ENCODE measurements at places on chromosomes 6 and 20.
A peak's percentile ranks its signal among the peaks of the same experiment; 100 is the strongest.

DNA sequence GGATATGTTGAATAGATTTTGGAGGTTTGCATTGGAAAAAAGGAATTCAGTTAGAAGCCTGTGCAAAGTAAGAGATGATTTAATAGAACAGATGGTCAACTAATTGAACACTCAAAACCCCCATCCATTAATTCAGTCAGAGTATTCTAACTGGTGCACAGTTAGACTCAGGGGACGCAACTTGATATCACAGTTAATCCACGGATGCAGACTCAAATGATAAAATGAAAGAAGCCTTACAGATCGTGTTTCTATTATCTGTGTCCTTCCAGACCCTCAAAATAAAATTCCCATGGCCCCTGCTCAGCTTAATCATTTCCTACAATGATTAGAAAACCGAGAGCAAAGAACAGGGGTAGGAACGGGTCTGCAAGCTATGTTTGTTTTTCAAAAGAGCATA lies 45.4 kb upstream of the DTNBP1 start:
- no peak for DNase-seq

GRCh38 chr20:9021216-9021615 lies 47.7 kb upstream of the PLCB4 start:
- DNase-seq, result no peak

GRCh38 chr20:20702330-20703245 lies 9.9 kb downstream of the RALGAPA2 start:
- DNase-seq, result no peak

GRCh38 chr6:91106083-91106482 lies 519.2 kb upstream of the MAP3K7 start:
- no peak for DNase-seq

GRCh38 chr6:13113376-13113775 lies 215.0 kb downstream of the TBC1D7 start:
- DNase-seq, result no peak

DNA sequence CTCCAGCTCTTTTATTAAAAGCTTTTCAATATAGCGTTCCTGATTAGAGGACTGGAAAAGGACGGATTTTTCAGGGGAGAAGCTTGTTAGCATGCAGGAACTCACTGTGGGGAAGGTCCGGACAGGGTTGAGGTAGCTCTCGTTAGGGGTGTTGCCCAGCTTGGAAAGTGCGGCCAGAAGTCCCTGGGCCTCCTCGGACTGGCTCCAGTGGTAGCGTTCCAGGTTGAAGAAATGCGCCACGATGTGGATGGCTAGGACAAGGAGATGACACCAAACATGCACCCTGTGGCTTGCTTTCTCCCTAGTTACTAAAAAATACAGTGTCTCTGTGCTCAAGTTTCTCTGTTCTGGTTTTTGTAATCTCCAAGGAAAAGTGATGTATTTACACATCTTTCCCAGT lies 12.5 kb downstream of the NOX3 start:
- DNase-seq, result no peak

- no peak for DNase-seq
These were observed 73.6 kb upstream of the TRAF3IP2 start for GRCh38 chr6:111679126-111679858.

GRCh38 chr6:63572747-63573075 lies 431 bp downstream of the LOC128125822 start:
- peak; percentile 13 for DNase-seq

- no peak for DNase-seq
These were observed 56.8 kb downstream of the EIF2S2 start for GRCh38 chr20:34055290-34055689.

DNA sequence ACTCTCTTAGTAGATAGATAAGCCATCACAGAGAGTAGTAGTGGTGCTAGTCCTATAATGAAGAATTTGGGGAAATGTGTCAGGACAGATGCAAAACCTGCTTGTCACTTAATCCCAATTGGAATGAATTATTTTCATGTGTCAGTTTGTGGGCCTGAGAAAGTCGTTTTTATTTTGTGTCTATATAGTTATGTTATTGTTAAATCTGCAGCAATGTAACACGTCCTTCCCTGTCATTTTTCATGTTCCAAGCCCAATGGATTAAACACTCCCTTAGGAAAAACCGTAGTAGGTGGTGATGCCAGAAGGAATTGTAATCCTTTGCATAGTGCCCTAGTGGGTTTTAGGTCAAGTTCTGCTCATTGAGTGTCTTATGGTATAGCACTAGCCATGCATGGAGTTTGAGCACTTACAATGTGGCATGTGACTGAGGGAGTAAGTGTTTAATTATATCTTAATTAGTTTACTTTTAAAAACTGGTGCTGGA lies 105.9 kb upstream of the PRSS16 start:
- DNase-seq, result no peak

GRCh38 chr6:117265410-117266256 lies at the start of gene VGLL2:
Gene VGLL2, plus strand, starts transcription at chr6:117265558. Its CDS starts 206 bp downstream, at chr6:117265764.
- DNase-seq, result no peak

DNA sequence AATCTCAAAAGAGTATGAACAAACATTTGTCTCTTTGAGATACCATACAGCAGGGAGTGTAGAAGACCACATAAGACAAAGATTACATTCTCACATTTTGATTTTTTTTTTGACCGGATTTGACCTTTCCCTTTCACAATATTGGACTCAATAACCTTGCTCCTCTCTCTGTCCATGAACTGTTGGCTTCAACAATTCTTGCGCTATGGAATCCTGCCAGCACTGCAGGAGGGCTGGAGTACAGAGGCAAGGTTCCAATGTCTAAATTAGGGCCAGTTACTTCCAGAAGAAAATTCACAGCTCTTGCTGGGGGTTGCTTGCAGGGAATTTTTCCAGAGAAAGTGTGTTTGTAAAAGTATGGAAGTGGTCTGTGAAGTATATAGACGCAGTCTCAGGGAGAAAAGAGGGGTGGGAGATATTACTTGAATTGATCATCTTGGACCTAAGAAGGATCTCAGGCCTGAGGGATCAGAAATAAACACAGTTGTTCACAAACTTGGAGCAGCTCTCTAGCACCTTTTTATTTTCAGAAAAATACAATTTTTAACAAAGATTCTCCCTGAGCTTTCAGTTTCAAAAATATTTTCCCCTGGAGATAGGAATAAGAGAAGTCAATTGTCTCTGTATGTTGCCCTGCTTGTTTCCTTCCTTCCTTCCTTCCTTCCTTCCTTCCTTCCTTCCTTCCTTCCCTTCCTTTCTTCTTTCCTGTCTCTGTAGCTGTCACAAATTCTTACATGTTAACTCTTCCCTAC lies 765.9 kb downstream of the BCKDHB start:
- DNase-seq, result no peak

DNA sequence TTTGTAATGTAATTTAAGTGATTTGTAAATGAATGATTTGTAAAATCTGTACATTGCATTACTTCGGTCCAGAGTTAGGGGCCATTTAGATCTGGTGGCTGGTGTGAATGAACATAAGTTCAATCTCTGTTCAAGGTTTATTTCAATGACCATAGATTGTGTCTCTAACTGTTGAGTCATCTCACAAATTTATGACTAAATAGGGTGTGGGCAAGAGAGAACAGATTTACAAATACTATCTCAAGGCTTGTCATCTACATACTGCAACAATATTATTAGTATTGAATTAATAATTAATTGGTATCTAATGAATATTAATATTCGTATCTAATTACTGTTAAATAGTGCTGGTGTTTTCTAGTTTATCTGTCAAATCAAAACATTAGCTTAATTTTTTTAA lies 115.3 kb upstream of the EDN1 start:
- DNase-seq, result no peak

Measured in GM12892 (cell line).